ENCODE measurements at places on chromosomes 12 and 14. TPM values are rescaled to one million over a fixed set of nuclear protein-coding genes. Genes with fewer than 3 reads are reported as not detected.

Gene WDHD1
- total RNA-seq = 12.5 TPM

Gene GALNT9
- total RNA-seq = not detected

Gene KRT75
- total RNA-seq = 2.6 TPM

Gene ASCL1
- not detected for total RNA-seq

Gene PLCZ1
- total RNA-seq = not detected

Measured in airway epithelial cell (primary cell).